ENCODE measurements at places on chromosomes 1 and 21.

DNA sequence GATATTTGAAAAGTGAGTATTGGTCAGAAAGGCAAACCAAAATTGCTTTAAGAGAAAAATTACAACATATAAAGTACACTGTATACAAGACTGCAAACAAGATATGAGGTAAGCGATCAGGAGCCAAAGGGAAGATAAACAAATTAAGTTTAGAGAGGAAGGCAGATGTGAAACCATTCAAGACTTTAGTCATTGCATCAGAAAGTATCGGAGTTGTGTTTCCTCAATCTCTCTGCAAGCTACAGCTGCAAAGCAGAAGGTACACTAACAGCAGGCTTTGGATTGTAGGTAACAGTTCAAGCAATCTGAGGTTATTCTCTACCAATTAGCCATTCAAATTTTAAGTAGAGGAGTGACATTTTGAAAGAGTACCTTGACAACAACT lies 21.3 kb upstream of the TLCD4 start:
- DNase-seq = no peak

GRCh38 chr1:206135248-206135647 lies 18.1 kb upstream of the AVPR1B start:
- DNase-seq = no peak

- peak; percentile 79 for DNase-seq
These were observed 3.2 kb downstream of the GPR3 start for GRCh38 chr1:27395441-27396195.

DNA sequence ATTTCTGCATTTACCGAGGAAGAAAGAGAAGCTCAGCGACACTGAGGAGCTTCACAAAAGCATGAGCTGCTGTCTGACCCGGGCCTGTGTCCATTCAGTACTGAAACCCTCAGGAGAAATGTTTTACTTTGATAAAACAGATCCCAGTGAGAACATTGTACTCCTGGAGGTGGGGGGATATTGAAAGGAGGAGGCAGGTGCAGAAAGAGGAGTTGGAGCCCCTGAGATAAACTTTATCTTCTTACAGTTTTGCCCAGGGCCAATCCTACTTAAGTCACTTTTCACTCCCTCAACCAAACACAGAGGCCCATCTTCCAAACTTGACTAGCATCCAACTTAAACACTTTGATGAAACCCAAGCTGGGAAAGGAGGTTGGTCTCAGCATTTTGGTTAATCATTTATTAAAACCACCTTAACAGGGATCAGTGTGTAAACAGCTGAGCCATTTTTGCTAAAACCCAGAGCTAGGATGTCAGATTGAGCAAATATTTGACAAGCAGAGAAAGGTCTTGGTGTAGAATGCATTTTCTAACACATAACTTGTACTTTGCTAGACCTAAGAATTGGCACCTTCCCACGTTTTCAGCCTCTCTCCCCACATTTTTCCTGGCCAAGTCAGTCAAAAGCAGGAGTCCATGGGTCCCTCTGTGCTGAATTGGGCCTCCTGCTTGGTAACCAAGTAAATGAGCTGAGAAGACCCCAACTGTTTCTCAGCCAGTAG lies 32.5 kb upstream of the SARS1 start:
- DNase-seq = no peak

DNA sequence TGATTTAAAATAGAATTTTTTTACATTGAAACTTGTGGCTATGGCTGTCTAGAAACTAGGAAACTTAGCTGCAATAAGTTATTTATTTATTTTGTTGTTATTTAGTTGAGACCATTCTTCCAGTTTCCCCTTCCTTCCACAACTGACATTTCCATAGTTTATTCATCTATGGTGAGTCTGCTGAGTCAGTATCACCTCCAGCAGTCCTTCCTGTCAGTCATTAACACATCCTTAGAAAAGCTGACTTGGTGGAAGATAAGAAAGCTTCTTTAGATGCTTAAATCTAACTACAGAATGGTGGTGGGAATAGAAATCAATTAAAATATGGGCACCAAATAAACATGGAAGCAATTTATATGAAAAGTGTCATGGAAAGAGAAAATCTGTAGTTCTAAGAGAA lies 714.0 kb downstream of the RWDD3 start:
- no peak for DNase-seq

DNA sequence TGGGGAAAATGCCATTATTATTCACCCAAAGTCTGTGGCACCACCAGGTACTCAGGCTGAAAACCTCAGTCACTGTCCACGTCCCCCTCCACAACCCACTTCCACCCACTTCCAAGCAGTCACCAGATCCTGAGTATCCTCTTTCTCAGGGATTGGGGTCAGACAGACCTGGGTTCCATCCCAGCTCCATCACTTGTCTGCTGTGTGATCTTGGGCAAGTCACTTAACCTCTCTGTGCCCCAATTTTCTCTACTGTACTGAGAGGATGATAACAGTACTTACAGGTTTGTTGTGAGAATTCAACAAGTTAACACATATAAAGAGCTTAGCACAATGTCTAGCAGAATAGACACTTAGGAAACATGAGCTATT lies 29.7 kb upstream of the FOXO6 start:
- no peak for DNase-seq

- DNase-seq = no peak
These were observed 44.5 kb upstream of the OSBPL9 start for GRCh38 chr1:51572365-51572764.

DNA sequence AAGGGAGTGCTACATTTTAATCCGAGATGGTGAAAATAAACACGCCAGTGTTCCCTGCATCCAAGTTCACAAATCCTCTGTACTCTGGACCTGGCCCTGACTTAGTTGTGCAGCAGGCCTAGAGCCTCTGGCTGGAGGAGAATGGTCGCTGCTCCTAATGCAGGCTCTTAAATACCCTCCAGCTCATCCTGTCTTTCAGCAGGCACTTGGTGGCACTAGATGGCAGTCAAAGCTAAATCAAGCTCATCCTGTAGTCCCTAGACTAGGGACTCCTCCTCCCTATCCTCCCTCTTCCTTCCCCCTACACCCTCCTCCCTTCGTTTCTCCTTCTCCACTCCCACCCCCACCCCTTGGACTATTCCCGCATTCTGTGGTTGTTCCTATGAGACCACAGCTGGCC lies 41.6 kb upstream of the MTR start:
- no peak for DNase-seq

- no peak for DNase-seq
These were observed 81.1 kb downstream of the SIK1 start for GRCh38 chr21:43345746-43346409.

- DNase-seq = no peak
These were observed 425.9 kb upstream of the RUNX1 start for GRCh38 chr21:35475009-35475408.

DNA sequence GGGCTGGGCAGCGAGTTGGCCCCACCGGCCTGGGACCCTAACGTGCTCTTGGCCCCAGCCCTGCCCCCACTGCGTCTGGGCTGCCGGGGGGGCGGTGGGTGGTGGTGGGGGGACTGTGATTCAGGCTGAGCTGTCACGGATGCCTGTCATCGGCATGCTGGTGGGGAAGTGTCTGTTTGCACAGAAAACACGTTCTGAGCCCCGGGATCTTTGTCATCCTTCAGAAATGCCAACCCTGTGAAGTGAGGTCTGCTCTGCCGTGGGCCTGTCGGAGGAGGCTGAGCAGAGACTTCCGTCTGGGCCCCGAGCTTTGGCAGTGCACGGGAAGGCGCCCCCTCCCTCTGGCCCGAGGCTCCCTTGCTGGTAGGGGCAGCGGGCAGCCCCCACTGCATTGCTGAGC lies 24.3 kb upstream of the PLCH2 start:
- DNase-seq = no peak

- DNase-seq = peak; percentile 34
These were observed 823 bp upstream of the SYF2 start for GRCh38 chr1:25232866-25233784.

- no peak for DNase-seq
These were observed 39.3 kb downstream of the IL12RB2 start for GRCh38 chr1:67346982-67347381.

DNA sequence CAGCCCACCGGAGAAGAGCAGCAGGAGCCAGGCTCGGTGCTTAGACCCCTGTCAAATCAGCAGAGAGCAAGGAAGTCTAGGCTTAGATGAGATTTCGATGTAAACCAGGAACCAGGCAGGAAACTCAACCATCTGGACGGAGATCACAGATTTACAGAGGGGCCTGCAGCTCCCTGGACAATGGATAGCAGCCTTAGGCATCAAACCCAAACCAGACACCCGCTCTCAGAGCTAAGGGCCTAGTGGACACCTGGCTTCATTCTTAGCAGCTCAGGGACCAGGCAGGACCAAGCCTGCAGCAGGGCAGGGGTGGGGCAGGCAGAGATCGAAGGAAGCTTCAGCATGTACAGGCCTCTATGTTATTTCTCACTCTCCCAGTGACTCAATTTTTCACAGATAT lies 127.8 kb upstream of the FMN2 start:
- DNase-seq = no peak

DNA sequence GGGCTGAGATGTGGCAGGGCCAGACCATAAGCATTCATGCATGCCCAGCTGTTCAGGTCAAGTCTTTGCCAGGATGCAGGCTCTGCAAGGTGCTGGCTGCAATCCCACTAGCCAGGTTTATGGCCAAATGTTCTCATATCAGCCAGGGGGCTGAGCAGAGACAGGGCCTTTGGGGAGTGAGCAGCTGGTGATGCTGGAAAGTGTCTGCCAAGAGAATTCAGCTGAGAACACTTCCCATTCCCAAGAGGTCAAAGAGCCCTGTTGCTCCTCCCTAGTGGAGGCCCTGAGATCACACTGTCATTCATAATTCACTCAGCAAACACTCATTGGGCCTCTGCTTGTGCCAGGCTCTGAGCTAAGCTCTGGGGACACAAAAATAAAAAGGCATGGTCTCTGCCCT lies 150.3 kb downstream of the DMRTA2 start:
- no peak for DNase-seq

- no peak for DNase-seq
These were observed 14.8 kb upstream of the ETV3L start for GRCh38 chr1:157114183-157115121.

DNA sequence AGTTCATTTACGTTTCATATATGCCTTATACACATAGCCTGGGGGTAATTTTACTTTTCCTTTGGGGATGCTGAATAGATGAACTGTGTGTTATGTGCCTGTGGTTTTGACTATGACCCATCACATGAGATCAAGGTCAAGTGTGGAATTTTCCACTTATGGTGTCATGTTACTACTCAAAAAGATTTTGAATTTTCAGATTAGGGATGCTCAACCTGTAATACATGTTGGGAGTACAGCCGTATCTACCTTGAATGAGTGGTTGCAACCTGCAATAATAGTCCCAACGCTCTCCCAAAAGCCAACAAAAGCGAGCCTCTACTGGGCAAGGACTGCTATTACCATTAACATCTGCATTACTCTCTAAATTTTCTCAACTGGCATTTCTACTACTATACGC lies 68.5 kb upstream of the SDC3 start:
- no peak for DNase-seq

- no peak for DNase-seq
These were observed 212.7 kb upstream of the SAMSN1 start for GRCh38 chr21:14758849-14759248.

- no peak for DNase-seq
These were observed 4.8 kb downstream of the KIAA1614 start for GRCh38 chr1:180917306-180918065.

DNA sequence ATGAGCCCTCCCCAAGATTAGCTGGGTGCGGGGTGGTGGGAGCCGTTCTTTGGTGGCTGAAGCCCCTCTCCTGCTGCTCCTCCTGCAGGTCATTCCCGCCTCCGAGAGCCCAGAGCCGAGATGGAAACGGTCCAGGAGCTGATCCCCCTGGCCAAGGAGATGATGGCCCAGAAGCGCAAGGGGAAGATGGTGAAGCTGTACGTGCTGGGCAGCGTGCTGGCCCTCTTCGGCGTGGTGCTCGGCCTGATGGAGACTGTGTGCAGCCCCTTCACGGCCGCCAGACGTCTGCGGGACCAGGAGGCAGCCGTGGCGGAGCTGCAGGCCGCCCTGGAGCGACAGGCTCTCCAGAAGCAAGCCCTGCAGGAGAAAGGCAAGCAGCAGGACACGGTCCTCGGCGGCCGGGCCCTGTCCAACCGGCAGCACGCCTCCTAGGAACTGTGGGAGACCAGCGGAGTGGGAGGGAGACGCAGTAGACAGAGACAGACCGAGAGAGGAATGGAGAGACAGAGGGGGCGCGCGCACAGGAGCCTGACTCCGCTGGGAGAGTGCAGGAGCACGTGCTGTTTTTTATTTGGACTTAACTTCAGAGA lies 448 bp downstream of the G0S2 start:
- no peak for DNase-seq

GRCh38 chr1:194078765-194079164 lies 892.4 kb upstream of the B3GALT2 start:
- no peak for DNase-seq

DNA sequence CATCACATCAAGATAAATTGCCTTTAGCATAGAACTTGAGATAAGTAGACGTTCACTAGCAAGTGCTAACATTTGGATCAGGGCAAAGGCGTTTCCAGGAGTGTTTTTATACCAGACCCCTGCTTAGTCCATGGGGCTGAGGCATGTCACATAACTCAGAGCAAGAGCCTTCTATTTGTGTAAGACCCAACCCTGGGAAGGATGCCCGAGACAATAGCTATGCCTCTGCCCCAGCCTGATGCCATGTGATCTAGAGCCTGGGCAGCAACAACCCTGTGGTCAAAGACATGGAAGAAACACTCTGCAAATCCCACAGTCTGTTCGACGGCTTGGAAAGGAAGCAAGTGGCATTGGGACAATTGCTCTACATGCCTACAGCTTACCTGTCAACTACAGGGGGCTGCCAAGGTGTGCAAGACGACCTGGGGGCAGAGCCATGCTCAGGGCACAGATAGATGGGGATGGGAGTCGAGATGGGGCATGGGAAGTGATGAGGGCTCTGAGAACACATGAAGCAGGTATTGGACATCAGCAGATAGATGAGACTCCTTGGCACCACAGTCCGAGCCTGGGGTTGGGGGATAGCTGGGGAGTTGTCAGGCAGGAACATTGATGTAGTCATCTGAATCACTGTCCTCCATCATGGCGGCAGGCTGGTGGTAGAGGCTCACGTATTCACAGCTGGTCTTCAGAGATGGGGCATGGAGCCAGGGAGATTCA lies 7.3 kb downstream of the IL24 start:
- DNase-seq = no peak

GRCh38 chr1:111852261-111852721 lies 96.6 kb downstream of the DDX20 start:
- DNase-seq = no peak

DNA sequence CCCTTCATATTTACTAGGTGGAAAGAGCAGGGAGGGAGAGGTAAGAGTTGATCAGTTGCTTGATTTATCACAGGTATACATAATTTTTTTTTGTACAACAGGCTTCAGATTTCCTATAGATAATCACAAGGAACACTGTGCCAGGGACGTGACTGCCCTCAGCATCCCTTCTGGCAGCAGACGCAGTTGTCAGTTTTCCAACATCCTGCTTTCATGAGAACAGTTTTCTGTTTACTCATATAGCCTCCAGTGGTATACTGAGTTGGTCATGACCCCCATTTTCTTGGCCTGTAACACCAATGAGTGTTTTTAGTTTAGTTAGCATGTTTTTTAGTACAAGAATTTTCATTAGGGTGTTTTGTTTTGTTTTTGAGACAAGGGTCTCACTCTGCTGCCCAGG lies 37.9 kb upstream of the PTPRF start:
- no peak for DNase-seq

GRCh38 chr1:181620183-181620582 lies 136.9 kb downstream of the CACNA1E start:
- DNase-seq = no peak

- no peak for DNase-seq
These were observed 126.8 kb downstream of the ITSN1 start for GRCh38 chr21:33769057-33769456.

Data from CD8-positive, alpha-beta T cell (primary cell).